ENCODE measurements at places on chromosomes 4 and X. TPM values are rescaled to one million over a fixed set of nuclear protein-coding genes. Genes with fewer than 3 reads are reported as not detected.

MAGEA4 gene
- not detected for total RNA-seq

FAM156A gene
- 4.4 TPM for total RNA-seq

OTC gene
- not detected for total RNA-seq

MCF2 gene
- total RNA-seq, result 0.34 TPM

NEXMIF gene
- 0.07 TPM for total RNA-seq
